Kidney glomerular epithelial cell (primary cell): ENCODE measurements at places on chromosomes 6 and 20.

- no peak for DNase-seq
These were observed 47.4 kb downstream of the SRC start for GRCh38 chr20:37393196-37393862.

DNA sequence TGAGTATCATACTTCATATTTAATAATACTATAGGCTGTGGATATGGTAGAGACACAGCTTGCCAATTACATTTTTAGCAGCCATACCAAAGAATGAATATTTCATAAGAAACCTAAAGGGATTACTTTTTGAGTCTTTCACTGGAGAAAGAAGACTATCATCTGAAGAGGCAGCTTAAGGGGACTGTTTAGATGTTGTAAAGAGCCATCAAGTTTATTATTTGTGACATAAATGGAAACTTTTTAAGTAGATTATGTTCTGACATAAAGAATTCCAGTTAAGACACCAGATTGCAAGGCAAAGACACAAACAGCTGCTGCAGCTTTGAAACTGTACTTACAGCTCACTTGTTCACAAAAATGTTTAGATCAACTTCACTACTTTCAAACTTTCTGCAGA lies 429.4 kb downstream of the TFAP2A start:
- DNase-seq: no peak

DNA sequence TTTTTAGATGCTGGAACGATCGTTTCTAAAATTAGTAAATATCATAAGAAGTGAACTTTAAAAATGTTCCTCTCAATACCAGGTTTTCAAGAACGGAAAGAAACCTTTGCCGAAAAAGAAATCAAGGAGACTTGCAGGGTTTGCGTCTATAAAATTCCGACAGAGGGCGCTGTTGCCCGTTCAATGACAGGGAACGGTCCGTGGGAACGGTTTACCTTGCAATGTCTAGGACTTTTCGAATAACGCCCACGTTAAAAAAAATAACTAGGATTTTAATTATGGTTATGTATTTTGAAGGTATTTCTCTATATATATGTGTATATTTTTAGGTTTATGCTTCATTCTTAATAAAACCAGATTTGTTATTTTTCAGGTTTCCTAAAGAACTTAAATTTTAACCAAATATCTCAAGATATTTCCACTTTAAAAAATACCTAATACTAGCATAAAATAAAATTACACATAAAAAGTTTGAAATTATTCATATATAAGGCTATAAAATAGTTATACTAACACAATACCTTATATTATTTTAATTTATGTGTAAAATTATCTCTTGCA lies 2.5 kb upstream of the TFAP2B start:
- peak; percentile 66 for DNase-seq

GRCh38 chr6:139189665-139190064 lies 54.8 kb downstream of the HECA start:
- DNase-seq: no peak
